CD4-positive, alpha-beta T cell treated with Interleukin-17A for 4 hours (primary cell): ENCODE measurements at places on chromosomes 11 and 22.

- no peak for DNase-seq
Measured at GRCh38 chr22:45276507-45277105, 8.1 kb upstream of the UPK3A start.

- no peak for DNase-seq
Measured at GRCh38 chr11:55697817-55698216, 35.8 kb downstream of the OR4C6 start.

DNA sequence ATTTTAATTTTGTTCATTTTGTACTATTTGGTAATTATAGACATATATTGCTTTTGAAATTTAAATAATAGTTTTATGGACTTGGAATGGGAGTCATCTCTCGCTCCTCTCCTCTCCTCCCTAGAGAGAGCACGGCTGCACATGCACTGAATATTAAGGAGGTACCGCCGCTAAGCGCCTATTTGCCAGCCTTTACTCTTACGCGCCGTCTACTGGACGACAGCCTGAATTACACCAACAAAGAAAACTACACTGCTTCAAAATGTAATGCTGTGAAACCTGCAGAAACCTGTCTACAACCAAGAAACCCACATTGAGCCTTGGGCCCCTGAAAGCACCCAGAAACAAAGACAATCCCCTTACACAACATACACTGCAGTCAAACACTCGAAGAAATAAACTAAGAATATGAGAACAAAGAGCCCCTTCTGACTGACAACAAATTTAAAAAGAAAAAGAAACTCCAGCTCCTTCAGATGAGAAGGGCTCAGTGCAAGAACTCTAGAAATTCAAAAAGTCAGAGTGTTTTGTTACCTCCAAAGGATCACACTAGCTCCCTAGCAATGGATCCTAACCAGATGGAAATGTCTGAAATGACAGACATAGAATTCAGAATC is 737.2 kb downstream of the LRRC4C start:
- no peak for DNase-seq

GRCh38 chr11:26297189-26297975 is 34.5 kb upstream of the ANO3 start:
- DNase-seq: no peak

GRCh38 chr11:73883856-73884255 is 7.1 kb downstream of the PAAF1 start:
- DNase-seq: no peak

DNA sequence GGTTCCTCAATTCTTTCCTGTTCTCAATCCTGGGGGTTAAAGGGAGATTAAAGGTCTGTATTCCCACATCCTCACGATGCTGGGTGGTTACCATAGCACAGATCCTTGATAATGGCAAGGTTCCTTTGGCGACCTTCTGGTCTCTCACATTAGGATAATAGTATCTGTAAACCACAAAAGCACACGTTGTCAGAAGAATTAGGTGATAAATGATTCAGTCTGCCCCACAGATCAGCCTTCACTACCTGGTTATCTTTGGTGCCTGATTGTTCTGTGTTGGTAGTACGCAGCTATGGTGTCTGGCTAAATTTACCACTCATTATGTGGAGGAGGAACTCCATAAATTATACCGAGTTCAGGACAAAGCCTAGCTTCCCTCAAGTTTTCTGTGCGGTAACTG is 78.4 kb downstream of the C2CD3 start:
- no peak for DNase-seq

DNA sequence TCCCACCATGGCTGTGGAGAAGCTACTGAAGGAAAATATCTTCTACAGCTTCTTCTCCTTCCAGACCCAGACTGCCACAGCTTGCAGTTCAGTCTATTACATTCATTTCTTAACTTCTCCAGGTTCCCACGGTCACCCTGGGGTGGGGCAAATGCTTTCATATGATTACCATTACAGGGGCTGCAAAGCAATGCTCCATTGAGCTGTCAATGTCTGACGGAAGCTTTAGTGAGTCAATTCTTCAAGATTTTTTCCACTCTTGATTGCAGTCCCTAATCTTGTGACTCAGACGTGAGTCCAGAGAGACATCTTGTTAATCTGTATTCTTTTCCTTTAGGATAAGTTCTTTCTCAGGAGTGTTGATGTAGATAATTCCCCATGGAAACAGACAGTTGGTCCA is 233.4 kb upstream of the DDI1 start:
- DNase-seq: no peak

DNA sequence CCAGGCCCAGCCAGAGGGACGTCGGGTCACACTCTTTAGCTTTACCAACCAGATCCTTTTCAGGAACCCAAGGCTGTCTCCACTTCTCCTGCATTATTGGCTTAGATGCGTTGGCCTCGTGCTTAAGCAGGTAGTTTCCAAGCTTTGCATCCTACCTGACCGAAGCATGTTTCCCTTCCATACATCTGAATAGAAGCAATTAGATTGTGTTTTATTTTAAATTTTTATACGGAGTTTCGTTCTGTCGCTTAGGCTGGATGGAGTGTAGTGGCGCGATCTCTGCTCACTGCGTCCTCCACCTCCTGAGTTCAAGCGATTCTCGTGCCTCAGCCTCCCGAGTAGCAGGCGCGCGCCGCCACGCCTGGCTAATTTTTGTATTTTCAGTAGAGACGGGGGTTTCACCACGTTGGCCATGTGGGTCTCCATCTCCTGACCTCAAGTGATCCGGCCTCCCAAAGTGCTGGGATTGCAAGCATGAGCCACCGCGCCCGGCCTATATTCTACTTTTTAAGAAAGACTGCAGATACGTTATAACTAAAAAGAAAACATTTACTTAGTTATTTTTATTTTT is 677 bp downstream of the DYNC2H1 start:
- peak; percentile 11 for DNase-seq

DNA sequence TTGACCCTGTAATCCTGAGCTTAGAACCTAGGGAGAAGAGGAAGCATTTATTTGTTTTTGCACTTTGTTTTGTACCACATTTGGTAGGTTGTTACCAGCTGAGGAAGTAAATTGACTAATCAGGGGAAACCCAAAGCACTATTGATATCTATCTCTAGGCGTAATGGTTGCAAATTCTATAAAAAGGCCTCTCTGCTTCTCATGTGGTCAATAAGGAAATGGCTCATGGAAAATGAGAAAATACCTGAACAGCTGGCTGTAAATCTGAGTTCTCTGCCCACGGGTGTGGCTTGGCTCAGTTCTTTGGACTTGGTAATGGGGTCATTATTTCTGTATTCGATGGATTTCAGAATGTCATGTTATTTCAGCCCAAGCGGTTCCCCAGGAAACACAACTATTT is 42.4 kb downstream of the BARX2 start:
- no peak for DNase-seq

DNA sequence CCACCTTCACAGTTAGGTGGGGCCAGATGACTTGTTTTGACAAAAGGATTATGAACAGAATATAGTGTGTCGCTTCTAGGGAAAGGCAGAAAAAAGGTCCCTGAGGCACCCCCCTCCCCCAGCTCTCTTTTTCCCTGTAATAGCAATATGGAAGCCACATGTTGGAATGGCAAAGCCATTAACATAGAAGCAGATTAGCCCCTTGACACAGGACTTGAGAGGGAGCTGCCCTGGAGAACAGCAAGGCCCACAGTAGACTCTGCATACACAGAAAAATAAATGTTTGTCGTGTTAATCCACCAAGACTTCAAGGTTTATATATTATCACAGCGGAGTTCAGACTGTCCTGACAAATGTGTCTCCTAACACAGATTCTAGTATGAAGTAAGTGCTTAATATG is 1222.9 kb downstream of the LRRC4C start:
- no peak for DNase-seq

DNA sequence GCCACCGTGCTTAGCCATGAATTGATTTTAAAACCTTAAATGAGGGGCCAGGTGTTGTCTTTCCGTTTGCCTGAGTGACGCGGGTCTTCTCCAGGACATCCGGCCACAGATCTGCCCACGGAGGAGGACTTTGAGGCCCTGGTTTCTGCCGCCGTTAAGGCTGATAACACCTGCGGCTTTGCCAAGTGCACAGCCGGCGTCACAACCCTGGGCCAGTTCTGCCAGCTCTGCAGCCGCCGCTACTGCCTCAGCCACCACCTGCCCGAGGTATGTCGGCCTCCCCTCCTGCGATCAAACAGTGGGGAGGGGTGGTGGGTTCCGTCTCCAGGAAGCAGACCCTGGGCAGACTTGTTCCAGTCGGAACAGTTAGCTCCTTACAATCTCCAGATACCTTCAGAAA is 34.4 kb downstream of the IGHMBP2 start:
- DNase-seq: no peak

- DNase-seq: no peak
Measured at GRCh38 chr11:116229236-116229970, 543.4 kb downstream of the BUD13 start.

- no peak for DNase-seq
Measured at GRCh38 chr11:127383026-127383425, 382.5 kb upstream of the KIRREL3 start.

DNA sequence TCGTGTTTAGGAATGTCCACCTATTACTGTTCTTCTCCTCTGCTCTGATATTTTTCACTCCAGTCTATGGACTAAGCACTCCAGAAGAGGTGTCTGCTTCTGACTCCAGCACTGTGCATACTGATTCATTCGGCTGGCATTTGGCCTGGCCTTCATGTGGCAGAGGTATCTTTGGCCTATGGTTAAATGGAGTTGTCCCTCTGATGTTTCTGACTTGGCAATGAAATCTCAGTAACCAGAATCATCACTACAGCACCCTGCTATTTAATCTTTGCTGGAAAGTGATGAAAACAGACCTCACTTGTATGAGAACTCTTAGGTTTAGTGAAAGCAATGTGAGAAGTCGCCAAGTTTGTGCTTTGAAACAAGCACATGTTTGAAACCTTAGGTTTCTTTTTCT is 155.2 kb downstream of the MAML2 start:
- peak; percentile 29 for DNase-seq

DNA sequence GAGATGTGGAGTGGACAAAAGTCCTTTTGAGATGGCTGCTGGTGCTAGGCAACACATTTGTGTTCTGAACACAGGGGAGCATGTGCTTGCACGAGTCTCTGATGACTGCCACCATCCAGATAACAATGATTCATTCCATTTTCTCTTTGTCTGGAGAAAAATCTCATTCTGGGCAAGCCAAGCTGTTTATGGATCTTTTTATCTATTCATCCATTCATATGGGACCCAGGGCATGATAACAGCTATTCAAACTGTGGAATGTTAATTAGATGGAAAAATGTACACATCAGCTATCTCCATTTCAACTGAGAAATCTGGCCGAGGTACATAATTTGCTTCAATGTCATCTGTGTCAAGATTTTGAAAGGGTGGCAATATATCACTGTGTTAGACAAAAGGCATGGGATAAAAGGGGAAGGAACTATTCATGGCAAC is 117.5 kb upstream of the ZBED5 start:
- no peak for DNase-seq

DNA sequence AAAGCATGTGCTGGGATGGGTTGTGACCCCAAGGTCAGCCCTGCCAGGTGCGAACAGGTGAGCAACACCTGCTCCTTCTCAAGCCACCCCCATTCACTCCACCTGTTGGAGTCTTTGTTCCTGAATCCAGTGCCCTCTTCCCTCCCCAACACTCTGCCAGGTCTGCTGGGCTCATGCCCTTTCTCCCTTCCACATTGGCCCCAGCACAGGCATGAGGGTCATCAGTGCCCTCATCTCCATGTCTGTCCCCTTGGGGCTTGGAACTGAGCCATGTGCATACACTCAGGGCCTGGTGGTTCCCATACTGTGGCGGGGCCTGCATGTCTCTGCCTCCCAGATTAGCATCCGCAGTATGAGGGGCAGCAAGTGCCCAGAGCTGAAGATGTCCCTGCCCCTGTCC is 19.1 kb downstream of the RFPL2 start:
- no peak for DNase-seq

DNA sequence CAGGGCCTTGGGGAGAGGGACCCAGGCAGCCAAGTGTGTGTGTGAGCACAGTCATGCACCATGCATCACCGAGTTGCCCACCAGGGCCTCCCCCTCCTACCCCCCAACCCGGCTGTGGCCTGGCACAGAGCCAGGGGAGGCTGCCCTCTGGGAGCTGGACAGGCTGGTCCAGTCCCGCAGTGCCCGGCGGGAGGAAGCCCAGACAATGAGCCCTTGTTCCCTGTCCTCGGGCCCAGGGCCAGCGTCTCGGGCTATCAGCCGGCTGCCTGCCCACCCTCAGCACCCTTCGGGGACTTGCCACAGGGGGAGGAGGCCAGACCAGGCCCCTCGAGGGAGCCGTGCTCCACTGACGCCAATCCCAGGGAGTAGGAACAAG is 4.5 kb downstream of the LRRC75B start:
- DNase-seq: no peak

DNA sequence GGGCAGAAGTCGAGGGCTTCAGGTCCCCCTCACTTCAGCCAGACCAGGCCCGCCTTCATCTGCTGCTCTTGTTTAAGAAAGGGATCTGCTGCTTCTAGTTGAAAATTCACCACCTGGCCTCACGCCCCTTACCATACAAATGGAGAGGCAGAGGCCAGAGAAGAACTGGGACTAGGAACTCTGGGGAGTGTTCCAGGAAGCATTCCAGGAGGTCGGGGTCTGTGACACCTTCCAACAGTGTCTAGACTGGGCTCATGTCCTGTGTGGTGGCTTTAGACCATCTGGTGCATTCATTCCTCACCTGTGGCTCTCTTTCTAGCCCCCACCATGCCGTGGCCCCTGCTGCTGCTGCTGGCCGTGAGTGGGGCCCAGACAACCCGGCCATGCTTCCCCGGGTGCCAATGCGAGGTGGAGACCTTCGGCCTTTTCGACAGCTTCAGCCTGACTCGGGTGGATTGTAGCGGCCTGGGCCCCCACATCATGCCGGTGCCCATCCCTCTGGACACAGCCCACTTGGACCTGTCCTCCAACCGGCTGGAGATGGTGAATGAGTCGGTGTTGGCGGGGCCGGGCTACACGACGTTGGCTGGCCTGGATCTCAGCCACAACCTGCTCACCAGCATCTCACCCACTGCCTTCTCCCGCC is 12.3 kb downstream of the TSKU start:
- DNase-seq: no peak

GRCh38 chr11:94708642-94709041 is 59.5 kb upstream of the AMOTL1 start:
- DNase-seq: no peak

- peak; percentile 84 for DNase-seq
Measured at GRCh38 chr11:58567889-58568512, 7.7 kb downstream of the LPXN start.

DNA sequence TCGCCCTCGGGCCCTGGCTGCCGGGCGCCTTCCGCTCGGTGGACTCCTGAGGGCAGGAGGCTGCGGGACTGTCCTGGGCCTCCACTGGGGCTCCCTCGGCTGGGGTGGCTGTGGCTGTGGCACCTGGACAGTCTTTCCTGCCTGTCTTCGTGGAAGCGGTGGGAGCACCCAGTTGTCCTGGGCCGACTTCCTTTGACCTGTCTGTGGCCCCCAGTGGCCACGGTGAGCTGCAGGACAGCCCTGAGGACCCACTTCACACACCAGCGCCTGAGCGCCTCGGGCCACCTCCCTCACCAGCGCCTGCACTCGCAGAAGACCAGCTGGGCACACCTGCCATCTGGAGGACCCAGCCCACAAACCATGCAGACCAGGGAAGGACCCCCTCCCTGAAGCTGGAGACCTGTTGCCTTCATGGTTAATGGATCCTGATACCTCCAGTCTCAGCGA is 1.8 kb upstream of the EPS8L2 start:
- no peak for DNase-seq
